ENCODE measurements at places on chromosomes 12 and 14.
A peak's percentile ranks its signal among the peaks of the same experiment; 100 is the strongest.

DNA sequence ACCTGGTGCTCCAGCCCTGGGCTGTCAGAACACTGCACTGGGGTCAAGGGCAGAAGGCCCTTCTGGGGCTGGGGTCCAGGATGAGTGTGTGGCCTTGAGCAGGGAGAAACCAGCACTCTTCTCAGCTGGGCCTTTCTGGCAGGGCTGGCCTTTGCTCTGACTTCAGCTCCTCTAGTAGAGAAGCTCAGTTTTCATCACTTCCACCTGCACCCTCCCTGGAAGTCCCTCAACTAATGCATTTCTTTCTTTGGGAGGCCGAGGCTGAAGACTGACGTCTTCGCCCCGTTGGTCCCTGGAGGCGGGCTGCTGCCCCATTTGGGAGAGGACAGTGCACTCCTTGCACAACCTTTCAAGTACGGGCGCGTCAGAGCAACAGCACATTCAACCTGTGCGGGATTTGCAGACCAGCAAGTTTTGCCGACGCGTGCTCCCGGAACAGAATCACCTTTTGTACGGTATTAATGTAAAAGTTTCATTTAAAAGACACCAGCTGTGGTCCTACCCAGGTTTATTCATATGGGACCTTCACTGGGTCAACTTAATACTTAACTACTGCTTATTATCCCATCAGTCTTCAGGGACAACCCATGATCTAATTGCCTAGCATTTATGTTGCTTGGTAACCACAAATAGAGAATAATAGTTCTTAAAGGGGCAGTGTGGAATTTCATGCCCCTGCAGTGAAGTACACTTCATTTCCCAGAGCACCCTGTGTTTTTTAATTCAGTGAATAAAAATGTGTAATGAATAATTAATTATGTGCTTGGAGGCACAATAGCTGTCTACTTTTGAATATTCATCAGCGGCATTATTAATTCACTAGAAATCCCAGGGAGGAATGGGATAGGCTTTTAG lies 134.8 kb upstream of the VRK1 start:
- DNase-seq, result no peak

DNA sequence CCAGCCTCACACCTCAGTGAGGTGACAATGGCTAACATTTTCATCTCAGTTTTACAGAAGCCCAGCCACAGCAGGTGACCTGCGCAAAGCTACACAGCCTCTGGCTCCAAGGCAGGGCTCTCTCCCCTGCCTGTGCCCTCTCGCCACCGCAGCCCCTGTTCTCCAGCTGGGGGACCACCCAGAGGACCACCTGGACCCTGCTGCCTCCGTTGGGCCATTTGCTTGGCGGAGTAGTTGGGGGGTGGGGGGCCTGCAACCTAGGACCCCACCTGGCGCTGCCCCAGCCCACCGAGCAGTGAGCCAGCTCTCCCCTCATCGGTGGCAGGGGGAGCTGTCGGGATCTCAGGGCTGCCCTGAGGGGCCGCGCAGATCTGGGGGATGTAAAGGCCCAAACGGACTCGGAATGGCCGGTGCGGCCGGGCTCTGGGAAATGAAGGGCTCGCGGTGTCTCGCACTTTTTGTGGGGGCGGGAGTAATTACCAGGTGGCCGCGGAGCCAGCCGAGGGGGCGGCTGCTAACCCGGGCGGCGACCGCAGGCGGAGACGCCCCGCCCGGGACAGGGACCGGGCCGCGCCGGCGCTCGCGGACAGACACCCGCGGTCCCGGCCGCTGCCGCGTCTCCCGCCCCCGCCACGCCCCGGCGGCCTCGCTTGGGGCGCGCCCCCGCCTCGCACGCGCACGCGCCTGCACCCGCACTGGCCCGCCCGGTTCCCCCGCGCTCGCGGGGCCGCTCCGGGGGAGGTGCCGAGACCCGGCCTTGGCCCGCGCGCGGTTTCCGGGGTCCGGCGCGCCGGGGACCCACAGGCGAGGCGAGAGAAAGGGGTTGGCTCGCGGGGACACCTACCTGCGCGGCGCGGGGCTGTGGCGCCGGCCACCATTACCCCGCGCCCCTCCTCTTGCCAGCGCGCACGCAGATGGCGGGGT lies 8.6 kb upstream of the GPR68 start:
- DNase-seq, result peak; percentile 45

GRCh38 chr12:130124605-130125244 lies 37.5 kb upstream of the FZD10 start:
- DNase-seq, result no peak

- no peak for DNase-seq
Observed at GRCh38 chr12:51187370-51187987, 14.5 kb upstream of the TFCP2 start.

DNA sequence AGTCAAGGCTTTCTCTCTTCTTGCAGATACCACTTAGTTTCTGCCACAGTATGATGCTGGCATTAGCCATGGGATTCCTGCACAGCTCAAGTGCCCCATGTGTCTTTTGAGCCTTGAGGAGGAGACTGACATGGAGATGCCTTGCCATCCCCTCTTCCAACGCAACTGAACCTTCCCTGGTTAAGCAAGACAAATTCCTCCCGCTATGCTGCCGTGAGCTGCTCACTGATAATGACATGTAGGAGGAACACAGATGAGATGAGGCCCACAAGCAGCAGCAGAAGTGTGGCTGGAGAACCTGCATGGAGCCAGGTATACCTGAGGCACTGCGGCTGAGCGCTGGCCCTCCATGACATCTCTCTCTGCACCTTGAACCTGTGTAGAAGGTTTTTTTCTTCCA lies 15.4 kb upstream of the PPP1R1A start:
- DNase-seq, result no peak

DNA sequence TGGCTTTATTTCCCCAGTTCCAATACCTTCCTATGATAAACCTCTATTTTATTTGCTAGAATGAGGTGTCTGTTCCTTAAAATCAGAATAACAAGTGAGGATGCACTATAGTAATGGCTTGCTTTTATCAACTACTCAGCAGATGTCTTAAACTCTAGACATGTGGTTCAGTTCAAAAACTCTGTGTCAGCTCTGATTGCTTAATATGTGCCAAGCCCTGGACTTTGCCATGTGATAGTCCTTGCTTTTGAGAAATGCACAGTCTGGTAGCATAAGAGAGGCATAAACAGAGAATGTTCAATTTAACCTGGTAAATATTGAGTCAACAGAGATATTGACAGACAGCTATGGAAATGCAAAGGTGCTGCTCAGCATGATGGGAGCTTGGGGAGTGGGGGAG lies 254.8 kb downstream of the PDZRN4 start:
- DNase-seq, result no peak

- no peak for DNase-seq
Observed at GRCh38 chr12:58233886-58234285, 292.5 kb downstream of the ATP23 start.

DNA sequence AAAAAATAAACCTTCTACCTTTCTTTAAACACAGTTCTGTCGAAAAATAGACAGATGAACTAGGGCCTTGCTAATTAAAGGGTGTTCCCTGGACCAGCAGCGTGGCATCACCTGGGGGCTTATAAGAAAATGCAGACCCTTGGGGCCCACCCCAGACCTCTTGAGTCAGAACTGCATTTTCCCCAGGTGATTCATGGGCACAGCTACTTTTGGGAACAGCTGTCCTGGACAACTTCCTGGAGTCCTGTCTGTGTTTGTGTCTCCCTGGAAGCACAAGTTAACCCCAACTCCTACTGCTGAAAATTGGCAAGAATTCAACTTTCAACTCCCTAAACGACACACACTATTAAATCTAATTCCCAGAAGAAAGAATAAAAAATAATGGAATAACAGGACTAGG lies 17.8 kb downstream of the FBLN5 start:
- no peak for DNase-seq

DNA sequence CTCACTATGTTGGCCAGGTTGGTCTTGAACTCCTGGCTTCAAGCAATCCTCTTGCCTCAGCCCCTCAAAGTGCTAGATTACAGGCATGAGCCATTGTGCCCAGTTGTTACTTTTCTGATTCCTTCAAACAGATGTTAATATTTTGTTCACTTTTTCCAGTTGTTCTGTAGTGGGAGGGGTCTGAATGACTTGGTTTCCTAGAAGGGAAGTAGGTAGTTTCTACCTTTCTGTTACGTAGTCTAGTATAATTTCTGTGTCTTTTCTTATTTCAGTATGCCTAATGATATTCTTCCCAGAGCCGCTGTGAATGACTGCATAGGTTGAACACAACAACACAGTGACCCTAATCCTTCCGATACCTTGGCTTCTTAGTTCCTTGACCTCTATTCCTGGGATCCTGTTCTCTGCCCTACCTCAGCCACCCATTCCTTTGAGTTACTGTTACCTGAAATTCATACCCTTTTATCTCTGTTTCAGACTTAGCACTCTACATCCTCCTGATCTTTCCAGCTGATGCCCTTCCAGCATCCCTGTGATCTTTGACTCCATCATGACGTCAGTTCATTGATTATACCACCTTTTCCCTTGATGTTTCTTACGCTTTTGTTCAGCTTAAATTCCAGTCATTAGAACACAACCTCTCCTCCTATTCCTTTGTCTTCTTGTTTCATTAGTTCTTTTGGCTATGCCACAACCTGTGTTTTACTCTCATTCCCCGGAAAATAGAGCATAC lies 33.3 kb downstream of the RCOR1 start:
- no peak for DNase-seq

DNA sequence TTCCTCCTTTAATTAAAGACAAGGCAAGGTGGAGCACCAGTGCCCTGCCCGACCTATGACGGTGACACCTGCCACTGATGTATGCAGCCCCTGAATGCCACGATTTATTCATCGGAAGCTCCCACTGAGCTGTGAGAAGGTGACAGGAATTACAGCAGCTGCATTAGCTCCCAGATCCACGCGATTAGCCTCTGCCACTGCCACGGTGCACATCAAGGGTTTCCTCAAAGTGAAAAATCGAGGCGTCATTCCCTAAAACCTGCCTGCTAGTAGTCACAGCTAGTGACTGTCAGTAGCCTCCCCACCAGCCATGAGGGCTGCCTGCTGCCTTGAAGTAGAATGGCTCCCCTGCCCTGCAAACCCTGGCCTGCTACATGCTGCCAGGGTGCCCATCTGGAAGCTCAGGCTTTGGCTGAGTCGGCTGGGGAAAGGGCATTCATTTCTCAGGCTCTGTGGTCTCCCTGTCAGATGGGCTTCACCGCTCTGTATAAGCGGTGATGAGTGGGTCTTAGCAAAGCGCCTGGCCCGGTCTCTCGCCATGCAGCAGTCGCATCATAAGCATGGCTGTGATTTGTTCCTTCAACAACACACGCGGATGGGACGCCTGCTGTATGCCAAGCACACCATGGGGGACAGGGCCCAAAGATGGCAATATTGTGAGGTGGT lies 8.2 kb upstream of the BCL11B start:
- DNase-seq, result no peak

DNA sequence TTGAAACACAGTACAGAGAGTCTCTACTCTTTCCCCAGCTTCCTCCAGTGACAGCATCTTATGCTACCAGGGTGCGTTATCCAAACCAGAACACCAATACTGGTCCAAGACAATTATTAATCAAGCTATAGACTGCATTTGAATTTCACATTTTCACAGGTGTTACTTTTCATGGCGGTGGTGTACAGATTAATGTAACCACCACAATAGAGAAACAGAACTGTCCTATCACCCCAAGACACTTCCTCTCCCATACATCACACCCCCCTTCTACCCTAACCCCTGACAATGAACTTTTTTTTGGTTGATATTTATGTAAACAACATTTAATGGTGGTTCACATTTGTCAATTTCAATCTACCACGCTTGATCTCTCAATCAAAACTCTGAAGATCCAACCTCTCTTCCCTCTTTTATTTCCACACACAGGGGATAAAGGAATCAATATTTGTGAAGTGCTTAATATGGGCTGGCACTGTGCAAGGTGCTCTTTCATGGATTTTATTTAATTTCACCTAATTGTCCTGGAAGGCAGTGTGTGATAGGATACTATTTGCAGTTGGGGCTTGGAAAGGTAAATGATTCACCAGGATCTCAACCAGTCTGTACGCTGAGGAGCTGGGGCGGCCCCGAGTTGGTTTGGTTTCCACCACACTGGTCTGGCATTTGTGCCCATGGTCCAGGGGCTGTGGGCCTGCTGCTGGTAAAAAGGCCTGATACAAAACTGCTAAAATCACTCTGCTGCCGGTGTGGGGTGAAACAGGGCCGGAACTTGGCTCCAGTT lies 54.6 kb upstream of the DICER1 start:
- DNase-seq, result no peak

- DNase-seq, result no peak
Observed at GRCh38 chr14:98754343-98755020, 517.5 kb downstream of the BCL11B start.

DNA sequence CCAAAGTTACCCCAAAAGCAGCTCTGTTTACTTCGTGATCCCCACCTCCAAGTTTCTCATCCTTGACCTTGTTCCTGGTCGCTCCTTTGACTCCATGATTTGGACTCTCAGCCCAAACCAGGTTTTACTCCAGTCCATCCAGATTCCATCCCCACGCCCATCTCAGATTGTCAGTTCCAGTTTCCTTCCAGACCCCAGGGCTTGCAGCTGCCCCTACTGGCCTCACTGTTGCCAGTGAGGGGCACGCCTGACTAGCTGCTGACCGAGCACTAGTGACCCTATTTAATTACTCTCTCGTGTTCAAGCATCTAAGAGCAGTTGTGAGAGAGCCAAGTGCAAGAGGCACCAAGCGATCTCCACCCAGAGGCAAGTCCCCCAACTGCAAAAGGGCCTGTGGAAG lies 155.1 kb upstream of the FUT8 start:
- DNase-seq, result no peak

DNA sequence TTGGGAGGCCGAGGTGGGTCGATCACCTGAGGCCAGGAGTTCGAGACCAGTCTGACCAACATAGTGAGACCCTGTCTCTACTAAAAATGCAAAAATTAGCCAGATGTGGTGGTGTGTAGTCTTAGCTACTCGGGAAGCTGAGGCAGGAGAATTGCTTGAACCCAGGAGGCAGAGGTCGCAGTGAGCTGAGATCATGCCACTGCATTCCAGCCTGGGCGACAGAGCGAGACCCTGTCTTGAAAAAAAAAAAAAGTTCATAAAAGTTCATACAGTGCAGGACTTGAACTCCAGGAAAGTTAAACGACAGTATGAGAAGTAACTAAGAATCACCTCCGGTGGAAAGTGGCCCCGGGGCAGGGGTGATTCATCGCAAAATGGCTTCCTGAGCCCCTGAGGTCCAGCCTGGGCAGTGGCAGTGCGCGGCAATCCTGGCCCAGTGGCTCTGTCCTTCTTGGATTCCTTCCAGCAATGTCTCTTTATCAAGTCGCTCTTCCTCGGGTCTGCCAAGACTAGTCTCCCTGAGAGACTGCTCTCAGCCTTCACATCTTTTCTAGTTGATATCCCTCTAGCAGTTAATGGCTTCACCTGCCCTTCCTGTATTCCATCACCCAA lies 16.7 kb upstream of the MAP1LC3B2 start:
- no peak for DNase-seq

DNA sequence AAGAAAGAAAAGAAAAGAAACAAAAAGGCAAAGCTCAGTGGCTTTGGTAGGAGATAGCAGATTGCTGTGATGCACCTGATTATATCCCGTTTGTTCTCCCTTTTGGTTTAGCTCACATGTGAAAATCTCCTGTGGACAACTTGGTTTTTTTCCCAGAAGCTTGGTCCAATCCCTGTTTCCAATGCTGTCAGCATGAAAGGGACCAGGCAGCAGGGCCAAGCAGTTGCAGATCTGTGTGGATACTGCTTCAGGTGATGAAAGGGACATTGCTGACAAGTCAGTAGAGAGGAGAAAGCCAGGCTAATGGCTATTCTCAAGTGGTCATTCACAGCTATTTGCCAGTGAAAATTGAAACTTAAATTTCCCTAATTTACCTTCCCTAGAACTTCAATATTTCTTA lies 18.8 kb upstream of the SLCO1A2 start:
- no peak for DNase-seq
